ENCODE measurements at places on chromosomes 4 and X.

GRCh38 chrX:16772460-16772859 lies 13.8 kb upstream of the TXLNG start:
- DNase-seq = no peak

DNA sequence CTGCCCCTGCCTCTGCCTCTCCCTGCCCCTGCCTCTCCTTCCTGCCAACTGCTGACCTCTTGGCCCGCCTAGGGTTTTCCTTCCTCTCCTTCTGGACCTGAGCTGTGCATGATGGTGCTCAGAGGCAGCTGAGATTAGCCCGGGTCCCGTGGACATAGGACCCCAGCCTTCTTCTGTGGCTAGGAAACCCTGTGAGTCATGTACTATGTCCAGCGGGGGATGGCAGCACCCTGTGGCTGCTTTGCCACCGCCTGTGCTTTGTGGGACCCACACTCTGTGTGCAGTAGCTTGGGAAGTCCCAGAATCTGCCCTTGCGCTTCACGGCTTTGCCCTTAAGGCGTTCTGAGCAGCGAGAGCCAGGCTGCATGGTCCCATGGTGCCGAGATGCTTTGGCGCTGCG lies 105.5 kb upstream of the PSAPL1 start:
- DNase-seq = no peak

GRCh38 chr4:88880501-88881226 lies 176.3 kb downstream of the FAM13A start:
- no peak for DNase-seq

DNA sequence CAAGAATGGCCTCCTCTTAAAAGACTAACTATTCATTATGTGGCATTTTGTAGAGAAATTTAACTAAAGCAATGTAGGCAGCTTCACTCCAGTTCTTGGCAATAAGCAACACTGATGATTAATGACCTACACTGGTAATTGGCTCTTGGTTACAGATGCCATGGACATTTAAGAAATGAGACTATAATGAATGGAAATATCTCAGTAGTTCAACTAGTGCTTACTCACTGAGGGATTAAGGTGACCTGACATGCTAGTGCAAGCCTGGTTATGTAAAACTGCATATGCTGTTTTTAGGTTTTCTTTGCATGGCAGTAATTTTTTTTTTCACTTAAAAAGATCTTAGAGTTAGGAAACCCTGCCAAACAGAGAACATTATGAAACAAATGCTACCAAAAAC lies 152.7 kb upstream of the AADAT start:
- no peak for DNase-seq

DNA sequence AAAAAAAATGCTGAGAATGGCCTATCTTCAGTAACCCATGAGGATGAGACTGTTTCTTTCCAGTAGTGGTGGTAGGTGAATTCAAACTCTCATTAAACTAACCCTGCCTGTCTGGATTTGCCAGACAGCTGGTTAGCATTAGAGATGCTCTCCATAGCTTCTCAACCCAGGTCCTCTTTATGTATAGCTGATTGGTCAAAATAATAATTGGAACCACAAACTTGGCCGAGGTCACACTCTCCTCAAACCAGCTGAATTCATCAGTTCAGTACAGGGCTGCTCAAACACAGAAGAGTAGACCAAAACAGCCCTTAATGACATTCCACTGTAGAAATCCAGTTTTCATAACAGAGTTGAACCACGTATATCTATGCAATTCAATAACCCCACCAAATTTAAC lies 85.3 kb downstream of the HCCS start:
- no peak for DNase-seq

GRCh38 chr4:142124874-142125273 lies 488.5 kb downstream of the IL15 start:
- DNase-seq = no peak

GRCh38 chr4:48262926-48263325 lies 6.7 kb downstream of the TEC start:
- DNase-seq = no peak

DNA sequence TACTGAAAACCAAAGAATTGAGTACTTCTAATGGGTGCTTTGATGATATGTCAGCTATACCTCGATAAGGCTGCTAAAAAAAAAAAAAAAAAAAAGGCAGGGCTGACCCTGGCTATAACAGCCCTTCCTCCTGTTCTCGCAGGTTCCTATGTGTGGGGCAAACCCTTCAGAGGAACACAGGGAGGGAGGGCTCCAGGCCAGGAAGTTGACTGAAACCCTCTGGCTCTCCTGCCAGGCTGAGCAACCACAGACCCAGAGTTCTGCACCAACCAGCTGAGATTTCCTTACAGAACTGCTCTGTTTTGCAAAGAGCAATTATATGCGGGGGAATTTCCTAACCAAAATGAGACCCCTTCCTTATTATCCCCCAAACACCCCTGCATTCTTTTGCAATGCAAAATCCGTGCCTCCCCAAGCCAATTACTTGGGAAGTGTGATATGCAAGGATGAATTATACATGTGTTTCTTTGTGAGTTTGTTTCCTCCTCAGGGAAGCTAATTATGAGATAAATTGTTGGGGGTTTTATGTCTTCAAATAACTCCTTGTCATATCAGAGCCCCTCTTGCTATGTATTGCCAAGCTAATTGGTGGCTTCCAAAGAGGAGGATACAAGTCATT lies 45.6 kb downstream of the PDHA1 start:
- no peak for DNase-seq

DNA sequence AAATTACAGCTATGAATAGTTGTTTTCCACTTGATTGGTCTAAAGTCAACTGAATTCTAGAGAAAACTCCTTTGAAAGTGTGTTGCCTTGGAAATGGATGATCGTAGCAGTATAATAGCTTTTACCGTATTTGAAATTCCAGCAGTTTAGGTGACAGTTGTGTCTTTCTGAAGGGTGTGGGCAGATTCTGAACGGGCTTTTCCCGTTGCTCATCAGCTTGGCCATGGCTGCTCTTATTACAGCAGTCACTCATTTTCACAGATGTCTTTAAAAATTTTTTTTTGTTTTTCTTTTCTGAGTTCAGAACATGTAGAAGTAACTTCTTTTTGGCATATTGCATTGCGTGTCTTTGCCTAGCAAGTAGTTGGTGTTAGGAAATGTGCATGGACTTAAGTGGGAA lies 69.6 kb upstream of the SLC4A4 start:
- DNase-seq = no peak

DNA sequence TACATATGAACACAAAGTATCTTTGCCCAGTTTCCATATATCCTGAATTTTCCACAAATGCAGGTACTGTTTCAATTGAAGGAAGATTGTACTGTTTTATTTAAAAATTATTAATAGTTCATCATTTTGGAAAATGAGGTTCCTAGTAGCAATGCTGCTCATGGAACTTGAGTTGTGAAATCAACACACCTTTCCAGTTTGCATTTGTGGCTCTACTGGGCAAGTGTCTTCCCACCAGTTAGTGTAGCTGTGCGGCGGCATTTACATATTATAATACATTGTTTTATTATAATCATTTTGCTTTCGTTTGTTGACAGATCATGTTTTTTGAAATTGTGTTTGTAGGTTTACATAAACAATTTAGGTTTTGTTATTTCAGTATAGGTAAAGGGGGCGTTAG lies 2.0 kb upstream of the DDX3X start:
- DNase-seq = no peak

GRCh38 chr4:128550060-128550459 lies 259.4 kb upstream of the JADE1 start:
- DNase-seq = no peak
